Epithelial cell of proximal tubule (primary cell): ENCODE measurements at places on chromosomes 13 and 19.

- no peak for DNase-seq
Measured at GRCh38 chr13:50942630-50943311, 33.2 kb downstream of the RNASEH2B start.

DNA sequence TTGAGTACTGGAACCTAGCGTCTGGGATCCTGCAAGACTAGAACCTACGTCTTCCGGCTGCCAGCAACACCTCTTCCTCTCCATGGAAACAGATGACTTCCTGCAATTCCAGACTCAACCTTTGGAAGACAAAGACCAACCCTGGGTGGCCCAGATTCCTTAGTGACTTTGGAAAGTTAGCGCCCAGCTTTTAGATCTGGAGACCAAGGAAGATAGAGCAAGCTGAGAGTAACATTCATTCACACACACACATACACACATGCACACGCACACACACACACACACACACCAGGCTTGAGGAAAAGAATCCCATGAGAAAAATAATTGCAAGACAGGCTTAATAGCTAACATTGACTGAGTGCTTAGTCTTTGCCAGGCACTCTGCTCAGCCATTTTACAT is 788.9 kb downstream of the UQCRFS1 start:
- no peak for DNase-seq

DNA sequence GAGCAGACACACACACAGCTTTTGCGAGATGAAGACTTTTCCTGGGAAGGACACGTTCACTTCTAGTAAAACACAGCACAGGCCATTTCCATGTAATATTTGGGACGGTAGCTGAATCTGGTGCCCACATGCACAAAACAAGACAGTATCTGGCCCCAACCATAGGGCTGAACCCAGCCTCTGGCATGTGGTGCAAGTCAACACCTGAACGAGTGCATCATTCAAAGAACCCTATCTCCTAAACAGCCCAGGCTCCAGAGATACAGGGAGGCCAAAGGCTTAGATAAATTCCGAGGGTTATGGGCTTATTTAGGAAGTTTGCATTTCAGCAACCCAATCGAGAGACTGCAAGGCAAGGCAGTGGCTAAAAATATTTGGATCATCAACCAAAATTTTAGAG is 2.7 kb upstream of the TFDP1 start:
- no peak for DNase-seq

DNA sequence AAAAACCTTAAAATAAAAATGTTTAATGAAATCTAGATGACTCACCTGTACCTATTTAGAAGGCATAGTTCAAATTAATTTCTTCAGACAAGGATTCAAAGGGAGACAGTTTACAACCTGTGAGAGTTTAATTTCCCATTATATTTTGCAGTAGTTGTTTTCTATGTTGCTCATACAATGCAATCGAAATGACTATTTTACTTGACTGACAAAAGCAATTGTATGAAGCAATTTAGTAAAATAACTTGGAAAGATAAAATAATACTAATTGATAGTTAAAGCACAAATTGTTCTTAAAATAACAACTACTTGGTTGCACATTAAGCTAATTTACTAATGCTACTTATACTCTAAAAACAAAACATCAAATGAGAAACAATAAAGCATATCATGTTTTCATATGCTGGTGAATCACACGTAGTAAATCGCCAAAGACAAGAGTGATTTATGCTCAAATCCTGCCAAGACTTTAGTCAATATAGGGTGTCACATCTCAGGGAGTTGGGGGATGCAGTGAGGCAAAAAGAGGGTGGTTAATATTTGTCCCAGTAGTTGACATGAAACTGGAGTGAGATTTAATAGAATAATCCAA is 6.4 kb downstream of the DACH1 start:
- DNase-seq: no peak

GRCh38 chr19:44512326-44513298 is 12.3 kb upstream of the ZNF180 start:
- peak; percentile 15 for DNase-seq

GRCh38 chr19:47741544-47742140 is 3.7 kb upstream of the NOP53 start:
- no peak for DNase-seq

DNA sequence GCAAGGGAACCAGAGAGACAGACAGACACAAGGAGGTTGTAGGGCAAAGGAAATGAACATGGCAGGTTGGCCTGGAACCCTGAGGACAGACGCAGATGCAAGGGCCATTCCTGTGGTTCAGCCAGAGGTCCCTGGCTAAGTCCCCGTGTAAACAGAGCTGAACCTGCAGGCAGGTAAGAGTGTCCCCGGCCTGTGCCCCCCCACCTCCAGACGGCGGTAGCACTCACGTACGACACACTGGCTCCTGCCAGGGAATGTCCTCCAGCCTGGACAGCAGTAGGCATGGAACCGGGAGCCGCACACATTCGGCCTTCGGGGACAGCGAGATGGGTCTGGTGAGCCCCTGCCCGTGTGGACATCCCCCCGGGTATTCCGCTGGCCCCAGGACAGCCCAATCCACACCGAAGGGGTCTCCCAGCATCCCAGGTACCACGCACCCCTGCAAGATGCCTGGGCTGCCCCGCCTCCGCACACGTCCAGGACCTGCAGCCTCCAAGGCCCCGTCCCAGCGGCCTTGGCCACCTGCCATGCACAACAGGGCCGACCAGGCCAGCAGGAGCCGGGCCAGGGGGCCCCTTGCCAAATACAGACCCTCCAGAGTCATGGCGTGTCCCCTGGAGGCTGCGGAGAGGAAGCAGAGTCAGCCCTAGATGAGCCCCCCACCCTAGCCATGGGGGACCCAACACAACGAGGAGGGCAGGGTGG is 2.4 kb downstream of the FBN3 start:
- DNase-seq: no peak
